ENCODE measurements at places on chromosomes 3 and 15. TPM values are rescaled to one million over a fixed set of nuclear protein-coding genes. Genes with fewer than 3 reads are reported as not detected.

FGF12 gene
- 1.1 TPM for polyA plus RNA-seq

DNA sequence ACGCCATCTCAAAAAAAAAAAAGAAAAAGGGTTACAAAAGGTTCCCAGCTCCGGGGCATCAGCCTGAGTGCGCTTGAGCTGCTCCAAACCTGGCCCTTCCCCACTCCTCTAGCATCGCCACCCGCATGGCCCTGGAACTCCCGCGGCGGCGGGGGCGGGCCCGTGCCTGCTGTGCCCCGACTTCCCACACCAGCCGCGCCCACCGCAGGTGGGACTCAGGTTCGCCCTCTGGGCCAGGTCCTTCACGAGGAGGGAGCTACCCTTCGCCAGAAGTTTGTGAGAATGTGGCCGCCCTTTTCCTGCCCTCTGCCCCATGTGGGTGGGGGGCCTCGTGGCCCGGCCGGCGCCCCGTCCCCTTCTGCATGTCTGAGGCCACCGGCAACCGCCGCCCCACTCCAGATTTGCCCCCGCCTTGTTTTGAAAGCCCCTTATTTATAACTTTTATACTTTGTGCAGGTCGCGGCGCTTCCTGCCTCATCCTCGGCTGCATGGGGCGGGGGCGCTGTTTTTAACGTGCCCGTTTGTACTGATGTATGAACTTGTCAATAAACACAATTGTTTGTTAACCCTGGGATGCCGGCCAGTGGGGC is 507 bp upstream of the JMJD7 start:
- peak overlapping the region; percentile 33 for H3K4me3 ChIP-seq
- peaks cover 72% of the 10 kb centered on the region for H3K36me3 ChIP-seq

DNA sequence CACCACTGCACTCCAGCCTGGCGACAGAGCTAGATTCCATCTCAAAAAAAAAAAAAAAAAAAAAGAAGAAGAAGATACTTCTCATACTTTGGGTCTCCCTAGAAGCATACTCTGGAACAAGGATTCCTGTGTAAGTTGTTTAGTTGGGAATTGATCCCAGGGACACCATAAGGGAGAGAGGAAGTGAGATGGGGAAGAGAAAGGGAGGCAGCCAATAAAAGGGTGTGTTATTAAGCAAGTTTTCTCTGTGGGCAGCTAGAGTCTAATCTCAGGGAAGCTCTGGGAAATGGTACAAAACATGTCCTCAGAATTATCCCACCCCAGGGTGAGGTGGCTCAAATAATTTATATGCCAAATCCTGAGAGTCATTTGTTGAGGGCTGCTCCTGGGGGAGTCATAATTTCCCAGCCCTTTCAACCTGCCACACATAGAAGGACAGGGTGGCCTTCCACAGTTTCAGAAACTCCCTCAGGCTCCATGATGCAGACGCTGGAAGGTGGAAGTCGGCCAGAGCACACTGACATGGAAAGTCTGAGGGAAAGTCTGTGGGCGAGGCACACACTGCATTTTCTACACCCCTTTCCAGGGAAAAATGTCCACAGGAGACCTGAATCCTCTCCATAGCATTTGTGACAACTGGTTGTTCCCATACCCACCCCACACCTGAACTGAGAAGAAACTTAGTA is 86.4 kb upstream of the SLC4A7 start:
- H3K4me1 ChIP-seq = no peaks in the 10 kb centered on the region
- H3K27ac ChIP-seq = no peak overlapping the region
- no peak for DNase-seq
- no peaks in the 10 kb centered on the region for H3K36me3 ChIP-seq
- no peaks in the 10 kb centered on the region for H3K27me3 ChIP-seq

GHSR gene
- not detected for polyA plus RNA-seq

DNA sequence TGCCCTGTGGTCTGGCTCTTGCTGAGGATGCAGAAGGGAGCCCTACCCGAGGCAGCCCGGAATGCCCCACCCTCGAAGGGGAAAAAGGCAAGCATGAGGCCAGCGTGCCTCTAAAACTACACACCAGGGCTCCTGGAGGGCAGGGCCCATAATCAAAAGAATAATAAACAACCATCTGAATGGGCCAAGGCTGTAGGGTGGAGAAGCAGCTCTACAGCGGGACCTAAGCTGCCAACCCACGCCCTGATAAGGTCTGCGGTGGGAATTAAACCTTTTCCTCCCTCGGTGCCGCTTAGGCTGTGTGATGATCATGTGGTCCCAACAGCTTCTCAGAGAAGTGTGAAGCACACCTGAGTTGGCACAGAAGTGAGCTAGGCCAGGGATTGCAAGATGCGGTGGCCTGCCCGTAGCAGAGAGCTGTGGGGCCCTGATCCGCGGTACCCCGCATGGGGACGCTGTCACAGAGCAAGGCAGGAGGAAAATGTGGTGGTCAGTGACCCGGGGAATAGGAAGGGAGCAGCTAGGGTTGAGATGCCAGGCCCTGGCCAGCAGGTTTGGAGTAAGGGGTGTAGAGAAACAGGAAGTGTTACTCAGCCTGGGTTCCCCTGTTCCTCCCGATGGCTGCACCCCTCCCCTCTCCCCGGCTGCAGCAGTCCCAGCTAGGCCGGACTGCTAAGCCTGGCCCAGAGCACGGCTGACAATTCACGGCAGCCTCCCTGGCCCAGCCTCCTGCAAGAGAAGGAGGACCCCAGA is 1.1 kb upstream of the C15orf62 start:
- H3K4me3 ChIP-seq = no peak overlapping the region
- DNase-seq = peak; percentile 41
- peaks cover 62% of the 10 kb centered on the region for H3K4me1 ChIP-seq
- peaks cover under 1% of the 10 kb centered on the region for H3K36me3 ChIP-seq

CPLX3 gene
- not detected for polyA plus RNA-seq

- H3K4me3 ChIP-seq = peak within 1 kb of the TSS; percentile 52
- H3K4me1 ChIP-seq = peaks cover 15% of the 10 kb centered on the region
- H3K36me3 ChIP-seq = no peaks in the 10 kb centered on the region
- H3K27me3 ChIP-seq = peaks cover 6% of the 10 kb centered on the region
- H3K27ac ChIP-seq = no peak within 1 kb of the TSS
Measured at GRCh38 chr3:160225176-160226025, at the start of gene C3orf80. Gene C3orf80, plus strand, starts transcription at chr3:160225422. Its CDS starts 214 bp downstream, at chr3:160225636.

- H3K36me3 ChIP-seq = peaks cover 7% of the 10 kb centered on the region
- no peaks in the 10 kb centered on the region for H3K27me3 ChIP-seq
- DNase-seq = no peak
- no peak overlapping the region for H3K27ac ChIP-seq
Measured at GRCh38 chr15:100923076-100923475, 3.9 kb downstream of the LRRK1 start.

PPM1M gene
- 8.4 TPM for polyA plus RNA-seq

DNA sequence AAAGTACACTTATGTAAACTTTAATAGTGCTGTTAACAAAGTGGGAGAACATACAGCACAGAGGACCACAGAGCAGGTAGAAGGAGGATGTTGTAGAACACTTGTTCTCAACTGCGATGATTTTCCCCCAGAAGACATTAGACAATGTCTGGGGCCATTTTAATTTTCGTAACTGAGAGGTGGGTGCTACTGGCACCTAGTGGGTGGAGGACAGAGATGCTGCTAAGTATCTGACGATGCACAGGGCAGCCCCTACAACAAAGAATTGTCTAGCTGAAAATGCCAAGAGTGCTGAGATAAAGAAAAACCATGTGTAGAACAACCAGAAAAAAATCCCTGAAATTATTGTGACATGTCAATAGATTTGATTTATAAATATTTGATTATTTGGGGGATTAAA is 5.0 kb upstream of the KBTBD8 start:
- DNase-seq = no peak
- H3K27me3 ChIP-seq = no peaks in the 10 kb centered on the region
- no peaks in the 10 kb centered on the region for H3K4me1 ChIP-seq

- H3K4me3 ChIP-seq = no peak overlapping the region
- H3K4me1 ChIP-seq = no peaks in the 10 kb centered on the region
- H3K27ac ChIP-seq = no peak overlapping the region
- peaks cover 4% of the 10 kb centered on the region for H3K27me3 ChIP-seq
Measured at GRCh38 chr15:91988071-91988470, 134.6 kb downstream of the SLCO3A1 start.

DNA sequence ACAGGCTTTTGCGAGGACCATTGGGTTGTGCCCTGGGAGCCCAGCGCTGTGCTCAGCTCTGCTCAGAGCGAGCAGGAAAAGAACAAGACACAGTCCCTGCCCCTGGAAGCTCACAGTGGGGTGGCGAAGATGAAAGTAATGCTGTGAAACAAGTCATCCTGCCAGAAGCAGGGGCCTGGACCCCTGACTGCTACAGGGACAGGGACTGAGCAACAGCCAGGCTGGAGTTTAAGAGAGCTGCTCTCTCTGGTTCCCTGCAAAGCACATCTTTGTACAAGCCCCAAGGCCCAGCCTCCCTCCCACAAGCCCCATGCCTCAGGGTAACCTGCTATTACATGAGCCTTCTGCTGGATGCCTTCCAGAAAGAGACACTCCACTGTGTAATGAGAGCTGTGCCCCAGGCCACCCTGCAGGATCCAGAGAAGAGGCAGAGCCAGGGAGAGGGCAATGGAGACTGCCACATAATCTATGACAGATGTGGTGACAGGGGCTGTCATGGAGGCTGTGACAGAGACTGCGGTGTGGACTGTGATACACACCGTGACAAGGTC is 7.1 kb upstream of the HCN4 start:
- H3K4me3 ChIP-seq = no peak overlapping the region
- H3K36me3 ChIP-seq = no peaks in the 10 kb centered on the region
- peaks cover 21% of the 10 kb centered on the region for H3K27me3 ChIP-seq
- H3K27ac ChIP-seq = no peak overlapping the region
- peaks cover 3% of the 10 kb centered on the region for H3K4me1 ChIP-seq

- no peaks in the 10 kb centered on the region for H3K4me1 ChIP-seq
- H3K27me3 ChIP-seq = no peaks in the 10 kb centered on the region
- H3K27ac ChIP-seq = no peak overlapping the region
- DNase-seq = no peak
- no peak overlapping the region for H3K4me3 ChIP-seq
Measured at GRCh38 chr3:101732240-101732641, 7.8 kb downstream of the CEP97 start.

GOLGA6B gene
- polyA plus RNA-seq = not detected

DNA sequence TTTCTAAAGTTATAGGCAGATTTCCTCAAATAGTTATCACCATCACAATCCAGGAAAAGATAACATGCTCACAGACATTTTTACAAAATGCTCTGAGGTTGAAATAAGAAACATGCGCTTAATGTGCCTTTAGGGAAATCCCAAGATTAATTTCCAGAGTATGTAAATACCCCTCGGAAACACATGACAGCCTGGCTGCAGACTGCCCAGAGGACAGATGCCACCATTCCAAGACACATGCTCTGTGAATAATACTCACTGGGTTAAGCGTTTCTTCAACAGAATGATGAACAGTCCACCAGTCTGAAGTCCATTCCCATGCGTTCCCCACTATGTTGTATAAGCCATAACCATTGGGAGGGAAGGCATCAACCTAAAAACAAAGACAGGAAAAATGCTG is 56.5 kb downstream of the SUMF1 start:
- no peak overlapping the region for H3K27ac ChIP-seq
- H3K27me3 ChIP-seq = no peaks in the 10 kb centered on the region
- H3K4me3 ChIP-seq = no peak overlapping the region
- peaks cover 8% of the 10 kb centered on the region for H3K36me3 ChIP-seq
- no peak for DNase-seq

- no peaks in the 10 kb centered on the region for H3K36me3 ChIP-seq
- H3K4me3 ChIP-seq = no peak overlapping the region
- H3K4me1 ChIP-seq = peaks cover 7% of the 10 kb centered on the region
- H3K27me3 ChIP-seq = no peaks in the 10 kb centered on the region
- H3K27ac ChIP-seq = no peak overlapping the region
Measured at GRCh38 chr3:12870942-12871341, 29.6 kb upstream of the RPL32 start.

DNA sequence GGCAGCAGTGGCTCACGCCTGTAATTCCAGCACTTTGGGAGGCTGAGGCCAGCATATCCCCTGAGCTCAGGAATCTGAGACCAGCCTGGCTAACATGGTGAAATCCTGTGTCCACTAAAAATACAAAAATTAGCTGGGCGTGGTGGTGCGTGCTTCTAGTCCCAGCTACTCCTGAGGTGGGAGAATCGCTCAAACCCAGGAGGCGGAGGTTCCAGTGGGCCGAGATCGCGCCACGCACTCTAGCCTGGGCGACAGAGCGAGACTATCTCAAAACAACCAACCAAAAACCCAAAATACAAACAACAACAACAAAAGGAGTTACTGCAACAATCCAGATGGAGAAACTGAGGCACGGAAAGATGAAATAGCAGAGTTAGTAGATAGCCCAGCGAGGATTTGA is 35.4 kb downstream of the SAXO2 start:
- no peaks in the 10 kb centered on the region for H3K27me3 ChIP-seq
- no peak overlapping the region for H3K4me3 ChIP-seq
- no peaks in the 10 kb centered on the region for H3K4me1 ChIP-seq

DNA sequence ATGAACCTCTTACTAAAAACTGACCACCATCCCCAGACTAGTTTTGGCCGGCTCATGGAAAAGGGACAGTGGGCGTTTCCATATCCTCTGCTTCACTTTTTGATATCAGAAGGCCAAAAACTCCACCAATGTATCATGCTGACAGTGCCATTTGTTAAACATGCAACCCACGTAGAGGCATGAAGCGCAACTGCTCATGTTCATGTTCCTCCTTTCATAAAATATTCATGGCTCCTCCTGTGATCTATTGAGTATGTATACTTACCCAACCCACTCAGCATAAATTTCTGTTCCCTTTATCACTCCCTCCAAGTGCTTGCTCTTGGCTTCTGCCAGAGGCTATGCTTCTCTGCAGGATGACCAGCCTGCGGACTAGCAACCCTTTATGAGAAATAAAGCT is 58.7 kb upstream of the TGFBR2 start:
- no peak overlapping the region for H3K27ac ChIP-seq
- H3K27me3 ChIP-seq = no peaks in the 10 kb centered on the region
- no peaks in the 10 kb centered on the region for H3K36me3 ChIP-seq
- DNase-seq = no peak

- H3K4me3 ChIP-seq = no peak overlapping the region
- DNase-seq = no peak
- H3K4me1 ChIP-seq = no peaks in the 10 kb centered on the region
Measured at GRCh38 chr3:120850381-120851295, 57.4 kb upstream of the STXBP5L start.

TTC23 gene
- 4.3 TPM for polyA plus RNA-seq

TAGLN3 gene
- polyA plus RNA-seq = not detected

RLBP1 gene
- polyA plus RNA-seq = 0.13 TPM

HHATL gene
- polyA plus RNA-seq = 0.15 TPM
